ENCODE measurements at places on chromosomes 1 and 21.

GRCh38 chr1:116567790-116568661 is 2.8 kb downstream of the CD58 start:
- DNase-seq = no peak

DNA sequence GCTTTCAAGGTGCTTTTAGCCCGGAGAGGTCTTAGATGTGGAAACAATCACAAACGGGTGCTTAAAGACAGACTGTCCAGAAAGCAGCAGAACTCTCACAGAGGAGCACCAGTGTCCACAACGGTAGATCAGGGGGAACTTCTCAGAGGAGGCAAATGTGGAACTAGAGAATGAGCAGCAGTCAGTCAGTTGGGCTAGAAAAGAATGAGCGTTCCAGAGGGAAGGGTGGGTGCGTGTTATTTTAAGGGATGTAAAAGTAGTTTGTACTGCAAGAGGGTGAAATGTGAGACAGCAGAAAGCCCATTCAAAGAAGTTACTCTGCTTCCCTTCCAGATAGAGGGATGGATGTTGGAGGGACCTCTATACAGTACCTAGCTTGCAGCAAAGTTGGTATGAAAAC is 30.9 kb downstream of the RGS5 start:
- no peak for DNase-seq

GRCh38 chr1:194225821-194226220 is 1039.4 kb upstream of the B3GALT2 start:
- DNase-seq = no peak

GRCh38 chr1:11042995-11043874 is 3.8 kb downstream of the MASP2 start:
- DNase-seq = no peak

DNA sequence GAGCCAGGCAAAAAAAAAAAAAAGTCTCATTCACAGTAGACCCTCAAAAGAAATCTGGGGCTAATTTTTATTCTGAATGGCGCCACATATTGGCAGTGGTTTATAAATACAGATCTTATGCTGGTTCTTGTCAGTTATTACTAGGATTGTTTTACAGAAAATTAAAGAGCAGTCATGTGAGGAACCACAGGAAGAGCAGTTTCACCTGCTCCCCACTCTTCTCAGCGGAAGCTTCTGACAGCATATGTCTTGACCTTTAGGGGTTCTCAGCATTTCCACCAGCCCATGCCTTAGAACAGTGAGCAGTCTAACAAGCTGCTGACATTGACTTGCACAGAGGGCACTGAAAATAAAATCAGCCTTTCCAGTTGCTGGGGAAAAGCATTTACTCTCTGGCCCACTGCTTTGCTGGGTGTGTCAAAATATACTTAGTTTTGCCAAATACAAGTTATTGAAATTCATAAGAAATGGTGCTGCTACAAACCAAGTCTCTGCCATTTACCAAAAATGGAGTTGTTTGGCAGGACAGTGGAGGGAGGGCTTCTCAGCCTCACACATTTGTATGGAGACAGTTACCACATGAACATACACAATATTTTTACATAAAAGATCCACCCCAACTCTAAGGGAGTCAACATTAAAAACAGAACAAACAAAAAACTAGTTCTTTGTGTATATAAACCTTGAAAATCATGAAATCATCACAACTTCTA is 144.2 kb downstream of the SYT2 start:
- no peak for DNase-seq

DNA sequence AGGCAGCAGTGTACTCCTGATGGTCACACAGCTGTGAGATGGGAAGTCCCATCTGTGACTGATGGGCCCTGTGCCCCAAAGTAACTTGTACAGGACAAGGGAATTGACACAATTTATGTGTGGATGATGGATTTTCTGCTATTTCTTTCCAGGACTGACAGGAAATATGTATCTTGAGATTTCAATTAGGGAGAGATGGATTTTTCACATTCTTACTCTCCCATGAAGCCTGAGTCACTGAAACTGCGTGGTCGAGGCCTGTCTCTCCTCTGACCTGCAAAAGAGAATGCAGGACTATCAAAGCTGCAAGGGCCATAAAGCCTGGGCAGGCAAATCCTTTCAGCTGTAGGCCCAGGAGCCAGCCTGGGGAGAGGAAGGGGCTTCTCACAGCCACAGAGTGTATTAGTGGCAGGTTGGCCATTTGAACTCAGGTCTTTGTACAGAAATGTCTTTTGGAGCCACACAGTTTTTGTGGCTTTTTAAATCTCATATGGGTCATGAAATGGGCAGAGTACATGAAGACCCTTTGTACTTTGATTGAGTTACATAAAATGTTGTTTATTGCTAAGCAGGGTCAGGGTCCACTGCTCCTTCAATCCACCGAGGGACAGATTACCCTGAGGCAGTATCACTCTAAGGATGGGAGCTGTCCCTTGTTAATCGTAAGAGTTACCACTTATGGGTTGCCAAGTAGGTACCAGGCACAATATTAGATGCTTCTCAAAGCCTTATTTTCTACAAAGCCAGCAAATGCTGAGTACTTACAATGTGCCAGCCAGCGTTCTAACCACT is 14.8 kb downstream of the ALX3 start:
- no peak for DNase-seq

- no peak for DNase-seq
Measured at GRCh38 chr1:160520999-160521398, 2.1 kb downstream of the SLAMF6 start.

DNA sequence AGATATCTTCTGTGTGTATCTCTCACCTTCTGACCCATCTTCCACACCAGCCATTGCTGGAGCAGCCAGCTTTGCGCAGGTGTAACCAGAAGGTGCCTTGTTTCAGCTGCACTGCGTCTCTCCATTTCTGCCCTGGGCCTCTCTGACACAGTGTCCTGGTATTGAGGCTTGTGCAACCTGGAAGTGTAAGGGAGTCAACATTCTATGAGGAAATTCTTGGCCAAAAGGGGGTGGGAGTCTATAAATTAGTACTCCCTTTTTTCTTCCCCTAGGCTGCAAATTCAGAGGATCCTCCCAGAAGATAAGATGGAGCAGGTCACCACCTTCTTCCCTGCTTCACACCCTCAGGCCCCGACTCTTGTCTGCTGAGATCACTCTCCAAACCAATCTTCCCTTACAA is 109.1 kb downstream of the MRPS6 start:
- DNase-seq = no peak
